AG10803 (cell line): ENCODE measurements at places on chromosomes 5 and 9.
A peak's percentile ranks its signal among the peaks of the same experiment; 100 is the strongest.

DNA sequence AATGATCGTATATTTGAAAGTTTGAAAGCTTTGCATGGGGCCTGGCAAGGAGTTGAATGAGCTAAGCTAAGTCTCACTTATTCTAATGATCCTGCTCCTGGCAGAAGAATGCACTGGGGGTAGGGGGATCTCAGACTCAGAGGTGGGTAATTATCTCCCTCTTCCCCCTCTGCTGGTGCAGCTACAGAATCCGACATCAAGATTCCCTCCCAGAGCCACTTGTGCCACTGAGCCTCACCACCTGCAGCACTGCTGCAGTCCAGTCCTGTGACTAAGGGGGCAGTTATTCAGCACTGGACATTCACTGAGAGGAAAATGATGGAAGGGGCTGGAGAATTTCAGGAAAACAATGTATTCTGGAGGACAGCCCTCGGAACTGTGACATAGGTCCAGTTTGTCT is 205.8 kb downstream of the DEPDC1B start:
- no peak for DNase-seq

DNA sequence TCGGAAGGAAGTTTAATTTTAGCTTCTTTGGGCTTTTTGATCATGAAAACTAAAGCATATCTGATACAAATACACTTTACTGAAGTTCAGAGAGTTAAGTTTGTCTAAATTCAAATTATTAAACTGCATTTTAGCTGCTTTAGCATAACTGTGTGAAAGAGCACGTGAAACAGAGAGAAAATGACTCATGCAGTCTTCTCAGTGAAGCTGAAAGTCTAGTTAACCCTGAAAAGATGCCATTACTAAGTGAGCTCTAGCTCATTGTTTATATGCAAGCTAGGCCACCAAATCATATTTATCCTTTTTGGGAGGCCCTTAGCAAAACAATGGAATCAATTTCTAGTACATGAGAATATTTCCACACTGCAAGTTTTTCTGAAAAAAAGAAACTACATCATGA is 27.6 kb downstream of the TPD52L3 start:
- DNase-seq, result peak; percentile 54

GRCh38 chr9:118575341-118576070 is 793.7 kb downstream of the BRINP1 start:
- DNase-seq, result peak; percentile 66

- peak; percentile 42 for DNase-seq
Observed at GRCh38 chr5:156594406-156594805, 255.7 kb upstream of the PPP1R2B start.

- DNase-seq, result peak; percentile 16
Observed at GRCh38 chr5:109038209-109038840, 290.6 kb downstream of the FER start.

- no peak for DNase-seq
Observed at GRCh38 chr9:134367061-134367460, 40.8 kb downstream of the RXRA start.

- DNase-seq, result peak; percentile 5
Observed at GRCh38 chr5:83249156-83249555, 171.8 kb downstream of the XRCC4 start.

DNA sequence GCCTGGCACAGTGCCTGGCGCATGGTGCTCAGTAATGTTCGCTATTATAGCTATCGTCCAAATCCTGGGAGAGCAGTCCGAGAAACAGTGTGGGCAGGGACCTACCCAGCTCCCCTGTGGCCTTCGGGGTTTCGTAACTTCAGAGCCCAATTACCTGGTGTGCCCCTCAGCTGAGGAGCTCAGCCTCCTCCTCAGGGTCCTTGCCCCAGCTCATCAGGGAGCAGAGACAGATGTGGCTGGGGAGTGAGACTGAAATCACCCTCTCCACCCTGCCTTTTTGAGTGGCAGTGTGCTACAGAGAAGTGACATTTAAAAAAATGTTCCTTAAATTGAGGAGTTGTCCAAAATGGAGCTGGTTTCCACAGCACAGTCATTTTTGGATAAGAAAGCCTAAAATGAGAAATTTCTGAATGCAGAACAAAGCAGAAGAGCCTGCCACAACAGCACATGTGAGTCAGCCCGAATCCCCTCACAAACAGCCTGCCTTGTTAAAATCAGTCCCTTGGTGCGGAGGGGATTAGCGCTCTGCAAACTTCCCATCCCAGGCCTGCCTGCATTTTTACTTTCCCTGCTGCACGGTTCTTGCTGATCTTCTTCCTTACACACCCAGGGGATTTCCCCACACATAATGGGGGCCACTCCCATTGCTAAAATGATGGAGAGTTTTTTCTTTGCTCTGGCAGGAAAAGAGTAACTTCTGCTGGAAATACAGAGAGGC is 78.1 kb upstream of the PITX1 start:
- no peak for DNase-seq

- DNase-seq, result no peak
Observed at GRCh38 chr9:27817747-27818146, 244.5 kb upstream of the C9orf72 start.

- no peak for DNase-seq
Observed at GRCh38 chr9:103942651-103943050, 151.5 kb upstream of the SMC2 start.

DNA sequence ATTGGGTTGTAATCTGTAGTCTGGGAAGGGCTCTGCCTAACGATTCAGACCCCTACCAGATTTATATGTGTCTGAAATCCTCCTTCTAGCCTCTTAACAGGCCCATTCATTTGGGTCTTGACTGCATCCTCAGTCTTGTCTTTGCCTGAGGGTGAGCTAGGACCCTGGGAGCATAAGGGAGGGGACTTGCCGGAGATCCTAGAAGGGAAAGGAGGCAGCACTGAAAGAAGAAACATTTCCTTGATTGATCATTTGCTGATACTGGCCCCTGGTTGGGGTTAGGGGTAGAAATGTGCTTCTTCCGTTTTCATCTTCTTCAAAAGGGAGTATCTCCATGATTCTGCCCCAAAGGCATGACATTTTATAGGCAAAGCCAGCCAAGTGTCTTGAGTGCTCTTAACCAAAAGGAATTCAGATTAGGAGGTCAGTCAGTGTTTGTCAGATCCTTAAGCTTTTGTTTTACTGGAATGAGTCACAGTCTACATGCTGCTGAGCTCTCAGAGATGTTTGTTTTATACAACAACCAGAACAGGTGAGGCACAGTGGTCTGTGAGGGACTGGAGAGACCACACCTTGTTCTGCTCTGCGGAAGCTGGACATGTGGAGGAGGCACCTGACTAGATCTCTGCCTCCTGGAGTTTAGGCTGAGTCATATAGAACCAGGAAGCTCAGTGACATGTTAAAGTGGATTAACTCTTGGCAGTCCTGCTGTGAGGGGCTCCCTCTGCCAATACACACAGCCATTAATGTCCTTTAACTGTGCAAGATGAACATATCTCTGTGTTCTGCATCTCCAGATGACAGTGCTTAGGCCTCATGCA is 37.7 kb downstream of the PCDHAC2 start:
- no peak for DNase-seq

GRCh38 chr5:7653046-7653445 is 197.9 kb downstream of the CFAP90 start:
- no peak for DNase-seq

GRCh38 chr9:115596746-115597080 is 478.8 kb upstream of the TNC start:
- DNase-seq, result no peak
